Effector memory CD4-positive, alpha-beta T cell (primary cell): ENCODE measurements at places on chromosomes 12 and 14.

DNA sequence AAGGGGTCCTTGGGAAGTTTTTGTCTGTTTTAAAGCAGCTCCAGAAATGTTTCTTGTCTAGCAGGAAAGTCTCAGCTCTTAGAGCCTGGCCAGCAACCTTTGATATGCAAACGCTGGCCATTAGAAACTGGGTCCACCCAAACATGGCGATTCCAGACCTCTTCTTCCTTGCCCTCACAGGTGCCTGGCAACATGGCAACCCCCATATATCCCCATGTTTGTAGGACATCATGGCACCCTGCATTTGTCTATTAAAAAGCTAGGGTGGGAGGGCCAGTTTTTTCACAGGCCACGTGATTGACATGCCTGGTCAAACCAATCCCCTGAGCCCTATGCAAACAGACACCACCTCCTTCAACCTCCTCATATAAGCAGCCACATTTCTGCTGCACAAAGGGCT lies 848.7 kb upstream of the FOXG1 start:
- no peaks in the 10 kb centered on the region for H3K4me1 ChIP-seq
- H3K4me3 ChIP-seq, result no peak overlapping the region
- H3K27ac ChIP-seq, result no peak overlapping the region
- H3K27me3 ChIP-seq, result no peaks in the 10 kb centered on the region
- H3K36me3 ChIP-seq, result no peaks in the 10 kb centered on the region

DNA sequence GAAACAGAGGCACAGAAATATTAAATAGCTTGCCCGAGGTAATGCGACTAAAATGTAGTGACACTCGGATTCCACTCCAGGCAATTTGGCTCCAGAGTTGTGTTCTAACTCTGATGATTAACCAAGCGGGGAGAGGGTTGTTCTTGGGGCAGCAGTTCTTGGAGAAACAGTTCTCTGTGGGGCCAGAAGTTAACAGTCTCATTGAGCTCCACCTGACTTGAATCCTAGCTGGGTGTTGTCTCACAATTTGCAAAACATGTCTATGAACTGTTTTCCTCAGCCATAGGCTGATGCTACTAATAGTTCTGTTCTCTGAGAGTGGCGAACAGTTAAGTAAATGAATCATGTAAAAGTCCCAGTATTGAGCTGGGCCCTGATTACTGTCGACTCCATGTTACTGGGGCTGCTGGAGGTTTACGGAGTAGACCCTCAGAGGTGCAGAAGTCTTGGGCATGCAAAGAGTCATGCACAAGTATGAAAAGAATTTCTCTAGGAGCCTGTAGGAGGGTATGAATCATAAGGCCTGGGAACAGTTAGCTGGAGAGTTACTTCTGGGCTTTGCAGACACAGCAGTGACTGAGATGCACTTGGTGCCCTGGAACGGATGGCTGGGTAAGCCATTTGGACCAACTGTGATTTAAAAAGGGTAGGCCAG lies 15.4 kb upstream of the NIN start:
- no peak overlapping the region for H3K4me3 ChIP-seq
- no peaks in the 10 kb centered on the region for H3K36me3 ChIP-seq
- no peaks in the 10 kb centered on the region for H3K27me3 ChIP-seq
- no peaks in the 10 kb centered on the region for H3K4me1 ChIP-seq

GRCh38 chr14:49620182-49621113 lies at the start of the genes MGAT2 and RPL36AL:
Gene MGAT2 (plus strand): TSS chr14:49620799. CDS start chr14:49621269, 470 bp downstream.
Gene RPL36AL (minus strand): TSS chr14:49620626. CDS start chr14:49619104, 1,522 bp downstream.
- peaks cover 9% of the 10 kb centered on the region for H3K36me3 ChIP-seq
- H3K27ac ChIP-seq, result peak within 1 kb of the TSS; percentile 100
- H3K4me3 ChIP-seq, result peak within 1 kb of the TSS; percentile 92

GRCh38 chr12:97259098-97259497 lies 203.5 kb upstream of the RMST start:
- no peak overlapping the region for H3K4me3 ChIP-seq
- H3K27ac ChIP-seq, result no peak overlapping the region
- no peaks in the 10 kb centered on the region for H3K36me3 ChIP-seq
- DNase-seq, result no peak
- no peaks in the 10 kb centered on the region for H3K4me1 ChIP-seq

DNA sequence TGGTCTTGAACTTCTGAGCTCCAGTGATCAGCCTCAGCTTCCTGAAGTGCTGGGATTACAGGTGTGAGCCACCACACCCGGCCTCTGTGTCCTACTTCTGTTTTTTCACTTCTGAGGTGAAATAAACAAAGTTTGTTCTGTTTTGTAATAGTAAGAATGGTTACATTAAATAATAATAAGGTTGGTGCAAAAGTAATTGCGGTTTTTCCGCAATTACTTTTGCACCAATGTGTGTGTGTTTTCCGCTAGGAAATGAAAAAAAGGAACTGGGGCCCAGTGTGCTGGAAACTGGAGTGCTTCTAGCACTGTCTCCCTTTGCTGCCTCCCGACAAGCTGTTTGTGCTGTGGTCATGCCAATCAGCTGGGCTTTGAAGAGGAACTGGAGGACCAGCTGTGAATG lies 140.9 kb downstream of the NTS start:
- H3K27ac ChIP-seq, result no peak overlapping the region
- H3K27me3 ChIP-seq, result no peaks in the 10 kb centered on the region
- H3K4me3 ChIP-seq, result no peak overlapping the region
- H3K4me1 ChIP-seq, result no peaks in the 10 kb centered on the region

- H3K4me1 ChIP-seq, result no peaks in the 10 kb centered on the region
- H3K4me3 ChIP-seq, result no peak overlapping the region
- no peak overlapping the region for H3K27ac ChIP-seq
- no peaks in the 10 kb centered on the region for H3K27me3 ChIP-seq
- DNase-seq, result no peak
These were observed 25.1 kb downstream of the C12orf42 start for GRCh38 chr12:103470664-103471063.
